ENCODE measurements at places on chromosomes 5 and 9. TPM values are rescaled to one million over a fixed set of nuclear protein-coding genes. Genes with fewer than 3 reads are reported as not detected.

Gene BASP1
- total RNA-seq, result 0.62 TPM

Gene TMEM215
- not detected for total RNA-seq

Gene NTRK2
- 0.02 TPM for total RNA-seq

Gene GABRA1
- total RNA-seq, result not detected

Gene CCDC171
- 2.0 TPM for total RNA-seq

Gene TXNDC8
- total RNA-seq, result not detected

Gene FCHSD1
- 29.6 TPM for total RNA-seq

Gene RNF208
- total RNA-seq, result 4.9 TPM

Gene FOXD4L6
- not detected for total RNA-seq

Gene KIF4B
- total RNA-seq, result 0.05 TPM
